Endothelial cell of coronary artery (primary cell): ENCODE measurements at places on chromosomes 4 and X. TPM values are rescaled to one million over a fixed set of nuclear protein-coding genes. Genes with fewer than 3 reads are reported as not detected.

Gene GAGE2A
- not detected in 2 replicates for total RNA-seq

Gene MAPK10
- total RNA-seq = 0.09 TPM in 1 of 2 replicates, not detected in the other

Gene HNRNPDL
- total RNA-seq = 140 and 147 TPM in 2 replicates

Gene PAGE5
- not detected in 2 replicates for total RNA-seq

Gene EMD
- 19.9 and 20.2 TPM in 2 replicates for total RNA-seq

Gene UGT2A3
- total RNA-seq = not detected in 2 replicates

Gene GAK
- 53.4 and 58.9 TPM in 2 replicates for total RNA-seq

Gene GUCY1A1
- total RNA-seq = 0.27 and 0.56 TPM in 2 replicates

Gene NXF2B
- total RNA-seq = not detected in 2 replicates

Gene PDHA1
- 102 and 124 TPM in 2 replicates for total RNA-seq

Gene PGAM4
- total RNA-seq = not detected in 2 replicates
